ENCODE measurements at places on chromosomes 11 and 22.

DNA sequence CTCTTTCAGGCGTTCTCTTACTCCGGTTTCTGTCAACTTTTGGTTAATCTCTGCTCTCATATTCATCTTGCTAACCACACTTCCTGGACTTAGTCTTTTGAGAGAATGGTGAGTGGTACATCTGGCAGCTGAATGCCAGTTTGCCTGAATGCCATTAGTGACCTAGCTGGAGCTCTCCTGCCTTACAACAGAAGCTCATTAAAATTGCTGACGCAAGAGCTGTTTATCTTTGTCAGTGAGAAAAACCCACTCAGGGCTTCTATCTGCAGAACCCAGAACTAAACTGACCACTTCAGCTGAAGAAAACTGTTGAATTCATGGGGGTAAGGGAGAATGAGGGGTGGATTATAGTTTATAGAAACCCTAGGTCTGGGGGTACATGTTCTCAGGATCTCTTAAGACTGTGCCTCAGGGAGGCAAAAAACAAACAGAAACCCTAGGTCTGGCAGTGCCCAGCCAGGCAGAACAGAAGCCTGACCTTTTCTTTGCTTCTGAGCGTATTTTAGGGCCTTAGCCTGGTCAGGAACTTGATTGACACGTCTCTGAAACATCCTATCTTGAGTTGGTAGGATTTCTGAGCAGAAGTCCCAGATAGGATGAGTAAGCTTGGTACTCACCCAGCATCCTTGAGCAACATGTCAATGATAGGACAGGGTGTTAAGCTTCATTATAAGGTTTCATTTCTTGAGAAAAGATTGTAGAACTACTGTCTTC, 52.8 kb upstream of the YWHAH start:
- DNase-seq: no peak

DNA sequence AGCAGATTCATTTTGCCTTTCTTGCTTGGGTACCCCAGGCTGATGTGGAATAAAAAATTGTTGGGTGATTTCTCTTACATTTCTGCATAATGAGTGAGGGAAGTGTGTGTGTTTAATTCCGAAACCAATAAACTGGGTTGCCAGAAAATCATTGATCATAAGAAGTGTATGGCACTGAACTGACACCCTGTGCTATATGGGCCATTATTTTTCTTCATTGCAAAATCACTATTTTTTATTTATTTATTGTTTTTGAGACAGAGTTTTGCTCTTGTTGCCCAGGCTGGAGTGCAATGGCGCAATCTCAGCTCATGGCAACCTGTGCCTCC, 14.6 kb upstream of the HIKESHI start:
- DNase-seq: no peak

DNA sequence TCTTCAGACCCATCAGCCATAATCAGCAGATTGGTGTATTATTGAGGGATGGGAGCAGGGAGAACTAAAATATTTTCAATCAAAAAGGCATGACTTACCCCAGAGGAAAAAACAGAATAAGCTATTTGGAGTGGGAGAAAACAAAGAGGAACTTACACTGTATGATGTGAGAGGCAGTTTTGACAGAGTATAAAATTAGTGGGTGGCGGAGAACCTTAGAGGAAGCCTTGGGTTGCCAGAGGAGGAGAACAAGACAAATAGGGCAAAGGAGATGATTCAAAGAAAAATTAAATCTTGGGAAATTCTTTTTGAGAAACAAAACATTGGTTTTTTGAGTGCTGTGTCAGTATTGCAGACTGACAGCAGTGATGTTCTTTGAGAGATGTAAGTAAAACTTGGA, 285.0 kb downstream of the C11orf87 start:
- DNase-seq: no peak

GRCh38 chr11:70046089-70046488, 32.0 kb upstream of the ANO1 start:
- DNase-seq: no peak

GRCh38 chr11:125061281-125061680, 1.8 kb upstream of the SLC37A2 start:
- DNase-seq: no peak

GRCh38 chr11:11173316-11174025, 179.6 kb downstream of the CSNK2A3 start:
- DNase-seq: no peak

GRCh38 chr11:118791961-118792569, 1.1 kb upstream of the DDX6 start:
- no peak for DNase-seq

DNA sequence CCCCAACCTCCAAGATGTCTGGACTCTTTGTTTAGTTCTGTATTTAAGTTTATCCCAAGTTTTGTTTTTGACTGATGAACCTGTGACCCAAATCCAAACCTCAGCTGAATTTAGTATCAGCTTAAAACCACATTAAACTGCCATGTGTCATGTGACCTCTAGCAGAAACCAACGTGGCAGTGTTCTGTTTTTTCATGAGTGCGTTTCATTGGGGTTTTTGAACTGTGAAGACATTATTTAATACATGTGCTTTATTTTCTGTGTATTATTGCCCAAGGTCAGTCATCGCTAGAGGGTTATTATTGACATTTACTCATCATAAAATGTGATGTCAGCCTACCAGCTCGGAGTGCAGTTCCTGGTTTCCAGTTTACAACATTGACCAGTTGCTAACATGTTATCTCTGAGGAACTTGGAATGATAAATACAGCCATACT, 1.8 kb downstream of the TLCD5 start:
- DNase-seq: no peak

DNA sequence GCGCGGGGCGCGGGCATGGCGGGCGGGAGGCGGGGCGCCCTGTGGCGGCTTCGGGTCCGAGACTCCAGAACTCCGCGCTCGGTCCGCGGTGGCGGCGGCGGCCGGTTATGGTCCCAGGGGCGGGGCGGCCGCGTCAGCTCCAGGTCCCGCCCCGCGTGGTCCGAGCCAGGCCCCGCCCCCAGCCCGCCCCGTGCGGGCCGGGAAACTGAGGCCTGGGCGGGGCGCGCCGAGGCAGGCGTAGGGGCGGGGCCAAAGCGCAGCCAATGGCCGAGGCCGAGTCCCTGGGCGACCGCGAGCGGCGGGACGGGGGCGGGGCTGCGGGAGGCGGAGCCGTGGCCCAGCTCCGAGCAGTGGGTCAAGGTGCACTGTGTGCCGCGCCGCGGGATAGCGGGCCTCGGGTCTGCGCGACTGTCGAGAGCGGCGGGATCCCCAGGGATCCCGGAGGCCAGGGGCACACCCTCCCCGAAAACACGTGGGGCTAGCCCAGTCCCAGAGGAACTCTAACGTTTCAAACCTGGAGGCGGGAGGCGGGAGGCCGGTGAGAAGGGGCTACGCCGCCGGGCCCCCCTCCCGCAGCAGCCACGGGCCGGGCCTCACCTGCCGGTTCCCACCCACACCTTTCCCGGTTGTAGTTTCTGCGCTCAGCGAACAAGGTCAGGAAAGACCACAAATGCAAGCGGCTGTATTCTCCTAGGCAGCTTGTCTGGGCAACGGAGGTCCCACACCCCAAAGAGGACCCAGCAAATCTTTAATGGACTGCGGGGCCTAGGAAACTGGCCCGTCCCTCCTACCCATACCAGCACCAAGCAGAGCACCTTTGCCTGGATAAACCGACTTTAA, at the start of gene SLC25A1:
Gene SLC25A1, minus strand, starts transcription at position 80 of the 840 bp plus-strand sequence. Its CDS starts 63 bp downstream, at position 17.
- DNase-seq: peak; percentile 93

DNA sequence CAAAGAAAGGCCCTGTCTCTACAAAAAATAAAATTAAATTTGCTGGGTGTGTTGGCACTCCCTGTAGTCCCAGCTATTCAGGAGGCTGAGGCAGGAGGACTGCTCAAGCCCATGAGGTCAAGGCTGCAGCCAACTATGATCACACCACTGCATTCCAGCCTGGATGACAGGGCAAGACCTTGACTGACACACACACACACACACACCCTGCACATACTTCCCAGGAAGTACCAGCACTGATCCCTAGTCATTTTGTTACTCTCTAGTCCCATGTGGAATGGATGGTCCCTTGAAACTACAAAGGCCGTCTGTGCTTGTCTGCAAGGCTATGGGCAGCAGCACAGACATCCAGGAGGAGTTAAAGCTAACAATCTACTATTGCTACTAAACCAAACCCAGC, 59.7 kb upstream of the CYP2D6 start:
- DNase-seq: no peak

DNA sequence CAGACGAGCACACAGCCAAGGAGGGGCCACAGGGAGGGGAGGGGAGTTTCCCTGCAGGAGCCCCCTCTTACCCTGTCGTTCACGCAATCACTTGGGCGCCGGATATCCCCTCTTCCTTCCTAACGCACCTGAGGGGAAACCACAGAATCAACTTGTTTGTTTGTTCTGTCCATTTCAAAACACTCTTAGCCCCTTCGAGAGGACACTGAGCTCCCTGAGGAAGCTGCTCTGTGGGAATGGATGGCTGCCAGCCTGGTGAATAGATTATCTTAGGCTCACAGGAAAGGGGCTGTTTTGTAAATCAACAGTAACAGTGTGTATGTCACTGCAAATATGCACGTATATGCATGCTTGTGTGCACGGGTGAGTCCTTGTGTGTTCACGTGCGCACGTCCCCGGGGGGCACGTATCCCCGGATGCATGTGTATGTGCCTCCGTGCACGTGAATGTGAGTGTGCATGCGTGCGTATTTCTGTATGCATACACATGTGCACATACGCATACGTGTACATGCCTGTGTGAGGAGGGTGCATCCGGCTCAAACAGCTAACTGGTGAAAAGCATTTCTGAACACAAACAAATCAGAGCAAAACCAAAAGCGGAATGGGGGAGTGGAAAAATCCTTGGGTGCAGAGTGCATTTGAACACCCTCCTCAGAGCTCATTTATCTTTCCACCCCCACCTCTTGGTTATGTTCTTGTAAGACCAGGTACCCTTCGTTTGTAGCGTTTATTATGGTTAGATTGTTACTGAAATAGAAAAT, 7.2 kb downstream of the ARSA start:
- peak; percentile 86 for DNase-seq

DNA sequence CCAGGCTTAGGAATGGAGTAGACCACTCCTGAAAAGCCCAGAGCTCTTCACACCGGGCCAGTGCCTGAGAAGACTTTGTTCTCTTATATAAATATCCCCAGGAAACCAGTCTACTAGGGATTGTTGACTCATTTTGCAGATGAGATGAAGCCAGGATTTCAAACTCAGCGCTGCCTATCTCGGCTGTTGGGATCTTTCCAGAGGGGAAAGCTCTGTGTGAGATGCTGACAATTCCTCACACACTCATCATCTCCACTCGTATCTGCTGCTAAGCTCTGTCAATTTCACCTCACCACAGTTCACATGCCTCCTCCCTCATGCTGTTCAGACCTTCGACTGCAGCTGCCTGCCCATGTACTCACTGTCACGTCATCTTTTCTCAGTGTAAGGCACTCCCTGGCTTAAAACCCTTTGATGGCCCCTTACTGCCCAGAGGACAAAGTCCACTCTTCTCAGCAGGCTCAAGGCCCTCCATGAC, 12.5 kb downstream of the USH1C start:
- no peak for DNase-seq

DNA sequence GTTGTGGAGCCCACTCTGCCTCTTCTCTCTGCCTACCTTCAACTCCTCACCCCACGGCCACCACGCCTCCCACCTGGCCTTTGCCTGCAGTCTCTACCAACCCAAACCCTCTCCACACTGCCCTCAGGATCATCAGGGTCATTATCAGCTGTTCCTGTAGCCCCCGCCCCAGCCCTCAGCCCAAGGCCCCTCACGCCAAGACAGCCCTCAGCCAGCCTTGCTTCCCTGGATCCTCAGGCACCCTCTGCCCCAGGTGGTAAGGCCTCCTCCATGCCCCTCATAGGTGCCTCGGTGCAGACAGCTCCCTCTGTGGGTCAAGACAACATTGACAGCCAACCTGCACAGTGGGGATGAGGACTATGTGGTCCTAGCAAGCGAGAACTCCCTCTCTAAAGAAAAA, 1.7 kb downstream of the SBF1 start:
- no peak for DNase-seq

DNA sequence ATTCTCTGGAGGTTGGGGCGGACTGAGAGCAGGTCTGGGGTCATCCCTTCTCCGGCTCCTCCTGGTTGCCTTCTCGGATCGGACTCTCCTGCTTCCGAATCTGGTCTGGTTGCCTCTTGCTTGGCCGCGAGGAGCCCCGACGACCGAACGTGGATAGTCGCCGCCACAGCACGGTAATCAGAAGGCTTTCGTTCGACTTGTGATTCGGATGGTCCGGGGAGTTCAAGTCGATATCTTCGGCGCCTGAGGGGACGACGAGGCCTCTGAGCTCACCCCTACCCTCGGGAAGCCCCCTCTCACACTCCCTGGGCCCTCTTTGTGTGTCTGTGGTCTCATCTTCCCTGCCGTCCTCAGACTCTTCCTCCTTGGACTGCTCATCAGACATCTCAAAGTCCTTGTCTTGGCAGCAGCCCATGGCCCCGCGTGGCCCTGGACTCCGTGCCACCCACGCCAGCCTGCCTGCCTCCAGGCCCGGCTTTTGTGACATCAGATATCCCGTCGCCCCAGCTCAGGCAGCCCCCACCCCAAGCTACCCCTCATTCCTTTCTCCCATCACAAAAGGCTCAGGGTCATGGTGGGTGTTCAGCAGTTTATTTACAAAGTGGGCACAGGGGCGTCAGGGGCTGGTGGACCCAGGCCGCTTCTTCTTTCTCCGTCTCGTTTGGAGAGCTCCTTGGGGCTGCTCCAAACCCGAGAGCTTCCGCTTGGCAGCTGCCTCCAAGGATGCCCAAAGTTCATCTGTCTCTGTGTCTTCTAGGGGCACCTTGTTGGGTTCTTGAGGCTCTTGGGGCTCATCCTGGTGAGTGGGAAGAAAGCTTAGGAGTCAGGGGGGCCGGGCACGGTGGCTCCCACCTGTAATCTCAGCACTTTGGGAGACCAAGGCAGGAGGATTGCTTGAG, at the start of gene TEX54:
Gene TEX54, minus strand, starts transcription at position 506 of the 899 bp plus-strand sequence.
- DNase-seq: peak; percentile 54

GRCh38 chr22:43017525-43018460, 2.8 kb upstream of the PACSIN2 start:
- DNase-seq: no peak

DNA sequence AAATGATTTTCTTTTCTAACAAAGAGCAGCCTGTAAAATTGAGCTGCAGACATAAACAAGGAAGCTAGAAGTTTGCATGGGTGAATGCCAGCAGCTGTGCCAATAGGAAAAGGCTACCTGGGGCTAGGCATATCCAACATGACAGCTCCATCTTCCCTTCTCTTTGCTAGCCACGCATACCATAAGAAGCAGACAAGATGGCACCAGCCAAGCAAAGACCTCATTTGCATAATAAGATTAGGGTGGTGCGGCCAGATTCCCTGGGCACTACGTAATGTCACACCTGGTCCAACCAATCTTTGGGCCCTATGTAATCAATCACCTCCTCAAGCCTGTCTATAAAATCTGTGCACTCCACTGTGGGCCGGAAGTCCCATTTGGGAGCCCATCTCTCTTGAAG, 108.3 kb downstream of the SWAP70 start:
- DNase-seq: no peak

DNA sequence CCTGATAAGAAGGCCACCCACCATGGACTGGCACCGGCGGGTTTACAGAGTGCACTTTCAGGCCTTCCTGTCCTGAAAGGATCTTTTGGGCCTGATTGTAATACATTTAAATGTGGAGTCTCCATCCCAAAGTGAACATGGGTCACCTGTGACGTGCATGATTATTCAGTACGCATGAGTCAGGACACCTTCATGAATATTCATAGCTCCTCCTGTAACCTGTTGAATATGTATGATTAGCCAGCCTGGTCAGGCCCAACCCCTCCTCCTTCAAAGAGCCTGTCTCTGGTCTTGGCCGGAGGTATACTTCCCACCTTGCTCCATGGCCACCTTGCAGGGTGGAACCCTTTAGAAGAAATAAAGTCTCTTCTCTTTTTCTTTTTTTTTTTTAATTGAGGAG, 75.9 kb upstream of the NUP50 start:
- DNase-seq: no peak

Measured in left cardiac atrium (tissue), 4 donors.